ENCODE measurements at places on chromosomes 5 and 9. TPM values are rescaled to one million over a fixed set of nuclear protein-coding genes. Genes with fewer than 3 reads are reported as not detected.

The EIF4E1B gene
- not detected for total RNA-seq

The GTF3C4 gene
- total RNA-seq, result 14.8 TPM

The MZB1 gene
- not detected for total RNA-seq

The KIF4B gene
- total RNA-seq, result 0.10 TPM

The ARL14EPL gene
- not detected for total RNA-seq

The ZFP37 gene
- total RNA-seq, result 0.62 TPM

The FOXE1 gene
- not detected for total RNA-seq

The DROSHA gene
- total RNA-seq, result 47.1 TPM

The SARDH gene
- not detected for total RNA-seq

The APBB3 gene
- 12.5 TPM for total RNA-seq

The FIBCD1 gene
- total RNA-seq, result not detected

The PPP1R26 gene
- total RNA-seq, result 20.3 TPM
